ENCODE measurements at places on chromosomes 12 and 14.

DNA sequence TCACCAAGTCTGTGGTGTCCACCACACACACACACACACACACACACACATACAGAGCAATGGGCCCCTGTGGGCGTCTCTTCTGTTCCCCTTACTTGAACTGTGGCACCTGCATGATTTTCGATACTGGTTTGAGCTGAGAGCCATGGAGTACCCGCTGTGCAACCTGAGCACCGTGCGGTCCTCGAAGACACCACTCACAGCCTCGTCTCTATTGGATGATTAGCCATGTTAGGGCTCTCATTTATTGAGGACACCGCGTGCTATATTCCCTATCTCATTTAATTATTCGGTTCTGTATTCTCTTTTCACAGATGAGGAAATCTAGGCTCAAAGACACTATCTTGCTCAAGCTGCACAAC is 623 bp upstream of the C14orf132 start:
- DNase-seq: peak; percentile 70

DNA sequence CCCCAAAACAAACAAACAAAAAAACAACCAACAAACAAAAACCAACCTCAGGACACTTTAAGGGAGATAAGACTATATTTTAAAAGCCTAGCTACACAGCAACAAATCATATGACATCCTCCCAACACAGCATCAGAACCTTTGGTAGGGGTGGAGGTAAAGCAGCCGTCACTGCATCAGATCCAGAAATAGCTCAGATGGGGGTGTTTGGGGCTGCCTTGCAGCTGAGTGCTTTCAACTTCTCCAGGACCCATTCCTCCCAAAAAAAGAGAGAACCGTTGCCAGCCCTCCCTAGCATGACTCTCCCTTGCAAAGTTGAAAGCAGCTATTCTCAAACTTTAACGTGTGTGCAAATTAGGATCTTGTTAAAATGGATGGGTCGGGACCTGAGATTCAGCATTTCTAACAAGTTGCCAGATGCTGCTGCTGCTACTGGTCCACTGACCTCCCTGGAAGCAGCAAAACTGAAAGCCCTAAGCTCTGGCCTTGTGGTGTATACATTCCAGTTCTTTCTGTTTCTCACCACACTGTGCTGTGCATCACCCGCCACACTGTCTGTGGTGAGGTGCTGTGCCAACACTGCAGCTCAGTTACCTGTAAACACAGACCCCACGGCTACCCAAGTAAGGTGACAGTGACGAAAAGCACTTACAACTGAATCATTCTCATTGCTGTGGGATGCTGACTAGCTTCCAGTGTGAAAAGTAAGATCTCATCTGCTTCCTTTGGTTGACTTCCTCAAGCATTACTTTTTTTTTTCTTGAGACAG is 54.0 kb downstream of the SLC38A1 start:
- DNase-seq: no peak

DNA sequence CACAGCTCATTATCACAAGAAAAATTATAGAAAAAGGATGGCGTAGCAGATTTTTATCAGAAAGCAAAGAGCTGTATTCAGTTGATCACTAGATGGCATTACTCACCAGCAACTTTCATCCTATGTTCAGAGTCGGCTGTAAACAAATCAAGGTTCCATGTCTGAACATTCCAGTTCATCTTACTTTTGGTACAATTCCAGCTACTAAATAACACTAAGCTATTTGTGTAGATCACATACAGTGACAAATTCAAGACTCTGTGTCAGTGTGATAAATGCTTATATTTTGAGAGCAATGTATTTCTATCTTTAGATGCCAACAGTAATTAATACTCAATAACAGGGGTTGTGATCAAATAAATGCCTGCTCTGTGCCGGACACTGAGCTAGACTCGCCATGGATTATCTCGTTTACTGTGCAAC is 30.1 kb downstream of the NRDE2 start:
- DNase-seq: peak; percentile 44

- no peak for DNase-seq
These were observed 171.8 kb upstream of the EGLN3 start for GRCh38 chr14:34122650-34123049.

GRCh38 chr12:132453361-132454192 is 36.4 kb upstream of the FBRSL1 start:
- DNase-seq: no peak

DNA sequence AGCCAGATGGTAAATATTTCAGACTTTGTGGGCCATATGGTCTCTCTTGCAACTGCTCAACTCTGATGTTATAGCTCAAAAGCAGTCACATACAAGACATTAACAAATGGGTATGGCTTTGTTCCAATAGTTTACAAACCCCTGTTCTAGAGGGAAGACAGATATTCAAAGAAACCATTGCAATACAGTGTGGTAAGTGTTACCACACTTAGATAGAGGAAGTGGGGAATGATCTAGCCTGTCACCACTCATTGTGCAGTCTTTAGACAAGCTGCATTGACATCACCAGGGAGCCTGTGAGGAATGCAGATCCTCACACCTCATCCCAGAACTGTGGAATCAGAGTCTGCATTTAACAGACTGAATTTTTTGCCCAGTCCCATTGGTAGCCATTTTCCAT is 80.0 kb upstream of the RGS6 start:
- DNase-seq: no peak

DNA sequence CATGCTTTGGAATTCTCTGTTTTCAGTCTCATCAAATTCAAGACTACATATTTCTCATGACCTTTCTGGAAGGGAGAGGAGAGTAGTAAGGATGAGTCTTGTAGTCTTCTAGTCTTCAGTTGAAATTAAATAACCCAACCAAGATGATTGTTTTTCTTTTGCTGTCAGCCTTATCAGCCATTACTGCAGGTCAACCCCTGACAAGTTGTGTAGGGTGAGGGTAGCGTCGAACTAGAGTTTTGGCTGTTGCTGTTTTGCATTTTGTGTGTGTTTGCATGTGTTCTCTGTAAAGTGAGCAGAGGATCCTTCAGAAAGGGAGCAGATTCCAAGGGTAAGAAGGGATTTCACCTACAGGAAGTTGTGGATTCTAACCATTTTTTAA is 28.4 kb downstream of the DIP2B start:
- DNase-seq: no peak

GRCh38 chr12:123286652-123287373 is 15.2 kb upstream of the CDK2AP1 start:
- DNase-seq: no peak

DNA sequence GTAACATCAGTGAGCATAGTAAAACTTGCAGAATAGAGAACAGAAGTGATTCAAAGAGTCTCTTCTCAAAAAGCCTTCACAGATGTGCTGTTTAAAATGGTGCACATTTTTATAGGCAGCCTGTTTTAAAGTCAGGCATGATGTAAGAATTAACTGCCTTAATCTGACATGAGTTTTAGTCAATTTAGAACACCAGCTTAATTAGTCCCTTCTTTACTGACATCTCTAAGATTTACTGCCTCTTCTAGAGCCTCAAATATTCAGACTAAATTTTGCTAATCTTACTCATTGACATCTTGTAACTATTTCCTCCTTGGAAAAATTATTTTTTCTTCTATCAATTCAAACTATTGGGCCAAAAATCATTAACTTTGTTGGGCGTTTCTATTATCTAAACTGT is 782.5 kb downstream of the C12orf50 start:
- DNase-seq: no peak

GRCh38 chr12:48118284-48118871 is 786 bp upstream of the PFKM start:
- DNase-seq: peak; percentile 22

- no peak for DNase-seq
These were observed 45.6 kb upstream of the CRY1 start for GRCh38 chr12:107138990-107139389.

GRCh38 chr12:87848248-87848868 is 180.8 kb downstream of the C12orf50 start:
- peak; percentile 81 for DNase-seq

DNA sequence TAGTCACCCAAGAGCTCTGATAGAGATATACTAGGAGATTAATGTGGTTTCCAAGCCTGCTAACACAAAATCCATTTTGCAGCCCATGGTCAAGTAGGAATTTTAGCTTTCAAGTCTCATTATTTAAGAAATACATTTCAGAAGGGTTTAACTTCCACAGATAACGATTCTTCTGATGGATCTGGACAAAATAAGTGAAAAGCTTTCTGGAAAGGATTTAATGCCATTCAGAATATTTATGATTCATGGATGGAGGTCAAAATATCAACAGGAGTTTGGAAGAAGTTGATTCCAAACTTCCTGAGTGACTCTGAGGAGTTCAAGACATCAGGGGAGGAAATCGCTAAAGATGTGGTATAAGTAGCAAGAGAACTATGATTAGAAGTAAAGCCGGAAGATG is 214.6 kb downstream of the ATXN7L3B start:
- no peak for DNase-seq

Data from NCI-H748 treated with DMSO at 0.1 percent for 48 hours (cell line).